ENCODE measurements at places on chromosomes 16 and 17. TPM values are rescaled to one million over a fixed set of nuclear protein-coding genes. Genes with fewer than 3 reads are reported as not detected.

GRCh38 chr16:27641260-27641659, 91.3 kb downstream of the KATNIP start:
- no peak for DNase-seq

GRCh38 chr16:67104061-67104460, 5.7 kb upstream of the PHAF1 start:
- no peak for DNase-seq

Gene TBC1D3C
- total RNA-seq: not detected

Gene ASGR1
- 1.9 TPM for total RNA-seq

- peak; percentile 76 for DNase-seq
These were observed 12.1 kb downstream of the CFDP1 start for GRCh38 chr16:75420987-75421819.

- no peak for DNase-seq
These were observed 289.0 kb upstream of the AXIN2 start for GRCh38 chr17:65850486-65850885.

DNA sequence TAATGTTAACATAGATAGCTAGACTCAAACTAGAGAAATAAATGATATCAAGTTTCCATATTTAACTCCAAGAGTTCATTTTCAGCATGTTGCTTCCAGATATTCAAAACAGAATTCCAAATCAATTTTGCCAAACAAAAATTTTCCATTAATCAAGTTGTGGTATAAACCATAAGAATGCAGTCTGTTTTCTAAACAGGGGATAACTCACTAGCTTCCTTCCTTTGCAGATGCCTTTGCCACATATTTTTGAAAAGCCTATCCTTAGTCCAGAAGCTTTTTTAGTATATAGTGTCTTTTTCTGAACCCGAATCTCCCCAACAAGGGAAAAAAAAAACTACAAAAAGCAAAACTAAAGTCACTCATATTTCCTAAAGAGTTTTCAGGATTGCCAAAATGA, 61.5 kb downstream of the HELZ start:
- no peak for DNase-seq

DNA sequence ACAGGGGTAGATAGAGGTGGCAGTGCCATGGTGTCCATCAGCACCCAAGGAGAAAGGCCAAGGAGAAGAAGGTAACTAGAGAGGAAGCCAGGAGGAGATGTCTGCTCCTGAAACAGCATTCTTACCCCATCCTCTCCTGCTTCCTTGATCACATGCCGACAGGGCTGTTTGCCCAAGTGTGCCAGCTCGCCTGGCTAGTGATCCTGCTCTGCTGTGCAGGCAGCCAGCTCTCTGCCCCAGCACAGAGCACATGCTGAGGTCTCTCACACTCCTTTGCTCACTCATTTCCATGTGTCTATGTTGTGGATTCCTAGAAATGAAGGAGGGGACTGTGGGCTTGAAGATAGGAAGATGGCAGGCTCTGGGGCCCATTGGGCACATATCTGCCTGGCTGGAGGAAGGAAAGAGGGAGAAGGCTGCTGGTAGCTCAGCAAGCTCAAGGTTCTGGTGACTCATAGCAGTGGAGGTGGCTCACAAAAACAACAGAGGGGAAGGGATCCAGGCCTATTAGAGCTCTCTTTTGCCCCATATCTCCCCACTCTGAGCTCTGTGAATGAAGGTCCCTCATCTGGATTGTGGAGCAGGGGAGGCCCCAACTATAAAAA, 54.3 kb downstream of the NEUROD2 start:
- DNase-seq: no peak

DNA sequence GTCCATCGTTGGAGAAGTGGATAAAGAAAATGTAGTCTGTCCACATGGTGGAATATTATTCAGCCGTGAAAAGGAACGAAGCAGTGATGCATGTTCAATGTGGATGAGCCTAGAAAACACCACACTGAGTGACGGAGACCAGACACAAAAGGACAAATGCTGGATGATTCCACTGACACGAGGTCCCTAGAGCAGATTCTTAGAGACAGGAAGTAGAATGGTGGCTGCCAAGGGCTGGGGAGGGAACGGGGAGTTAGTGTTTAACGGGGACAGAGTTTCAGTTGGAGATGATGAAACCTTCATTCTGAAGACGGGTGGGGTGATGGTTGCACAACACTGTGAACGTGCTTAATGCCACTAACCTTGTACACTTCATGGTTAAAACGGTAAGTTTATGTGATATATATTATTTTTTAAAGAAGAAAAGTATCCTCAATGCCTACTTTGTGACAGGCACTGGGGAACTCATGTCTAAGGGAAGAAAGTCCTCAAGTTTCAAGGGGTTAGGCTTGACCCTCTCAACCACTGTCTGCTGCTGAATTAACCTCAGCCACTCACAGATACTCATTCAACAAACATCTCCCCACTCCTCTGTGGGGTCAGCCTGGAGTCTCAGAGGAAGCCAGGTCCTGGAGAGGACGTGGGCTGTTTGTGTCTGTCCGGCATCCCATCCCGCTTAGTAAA, 17.6 kb downstream of the C16orf74 start:
- DNase-seq: no peak

Gene PLLP
- not detected for total RNA-seq

DNA sequence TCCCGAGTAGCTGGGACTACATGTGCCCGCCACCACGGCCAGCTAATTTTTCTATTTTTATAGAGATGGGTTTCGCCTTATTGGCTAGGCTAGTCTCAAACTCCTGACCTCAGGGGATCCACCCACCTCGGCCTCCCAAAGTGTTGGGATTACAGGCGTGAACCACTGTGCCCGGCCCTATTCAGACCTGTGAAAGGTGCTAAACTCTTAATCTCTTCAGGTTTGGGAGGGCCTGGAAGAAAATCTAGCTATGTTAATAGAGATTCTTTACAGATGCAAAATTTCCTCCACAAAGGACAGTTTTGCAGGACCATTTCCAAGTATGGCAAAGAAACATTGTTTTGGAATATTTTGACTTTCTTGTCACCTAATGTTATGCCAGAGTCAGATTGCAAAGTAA, 3.1 kb upstream of the PLA2G15 start:
- DNase-seq: no peak

GRCh38 chr16:69396187-69397061, 10.6 kb upstream of the TERF2 start:
- peak; percentile 92 for DNase-seq

DNA sequence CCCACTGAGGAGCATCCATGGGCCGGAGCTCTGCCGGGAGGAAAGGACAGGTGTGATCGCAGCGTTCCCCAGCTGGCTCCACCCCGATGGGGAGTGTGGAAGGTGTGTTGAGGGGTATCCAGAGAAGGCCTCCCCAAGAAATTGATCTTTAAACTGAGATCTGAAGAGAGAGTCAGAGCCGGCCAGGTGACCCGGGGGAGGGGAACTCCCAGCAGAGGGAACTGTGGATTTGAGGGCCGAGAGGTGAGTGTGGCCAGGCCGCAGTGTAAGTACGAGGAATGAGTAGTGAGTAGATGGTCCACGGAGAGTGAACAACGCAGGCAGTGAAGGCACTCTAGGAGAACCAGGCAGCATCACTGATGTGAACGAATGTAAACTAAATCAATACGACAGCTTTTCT, 80.2 kb downstream of the RPTOR start:
- no peak for DNase-seq

DNA sequence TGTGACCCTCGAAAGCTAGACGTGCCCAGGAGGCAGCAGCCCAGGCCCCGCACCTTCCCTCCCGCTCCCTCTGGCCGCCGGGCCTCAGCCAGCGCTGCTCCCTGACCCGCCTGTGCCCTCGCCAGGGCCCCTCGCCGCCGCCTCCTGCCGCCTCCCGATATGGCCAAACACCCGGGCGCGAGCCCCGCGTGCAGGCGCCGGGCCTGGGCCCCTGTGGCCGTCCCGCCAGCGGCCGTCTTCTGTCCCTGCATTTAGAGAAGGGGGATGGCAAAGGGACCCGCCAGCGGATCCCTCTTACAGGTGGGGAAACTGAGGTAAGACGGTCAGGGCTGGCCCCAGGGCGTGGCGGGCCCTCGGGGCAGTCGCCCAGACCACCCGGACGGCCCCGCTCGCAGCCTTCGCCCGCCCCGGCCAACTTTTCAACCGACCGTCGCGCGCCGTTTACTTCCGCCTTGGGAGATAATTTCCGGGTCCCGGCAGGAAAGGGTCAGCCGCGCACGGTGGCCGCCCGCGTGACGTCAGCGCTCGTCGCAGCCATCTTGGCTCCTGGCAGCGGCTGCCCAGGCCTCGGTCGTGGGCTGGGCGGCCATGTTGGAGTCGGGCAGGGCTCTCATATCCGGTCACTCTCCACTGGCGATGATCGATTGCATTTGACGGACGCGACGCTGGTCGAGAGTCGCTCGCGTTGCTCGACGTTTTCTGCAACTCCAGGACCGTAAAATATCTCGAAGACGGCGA, 7.0 kb upstream of the GNG13 start:
- peak; percentile 97 for DNase-seq

- DNase-seq: peak; percentile 84
These were observed 875 bp downstream of the PRKCB start for GRCh38 chr16:23836404-23837311.

Gene SMIM22
- total RNA-seq: not detected

DNA sequence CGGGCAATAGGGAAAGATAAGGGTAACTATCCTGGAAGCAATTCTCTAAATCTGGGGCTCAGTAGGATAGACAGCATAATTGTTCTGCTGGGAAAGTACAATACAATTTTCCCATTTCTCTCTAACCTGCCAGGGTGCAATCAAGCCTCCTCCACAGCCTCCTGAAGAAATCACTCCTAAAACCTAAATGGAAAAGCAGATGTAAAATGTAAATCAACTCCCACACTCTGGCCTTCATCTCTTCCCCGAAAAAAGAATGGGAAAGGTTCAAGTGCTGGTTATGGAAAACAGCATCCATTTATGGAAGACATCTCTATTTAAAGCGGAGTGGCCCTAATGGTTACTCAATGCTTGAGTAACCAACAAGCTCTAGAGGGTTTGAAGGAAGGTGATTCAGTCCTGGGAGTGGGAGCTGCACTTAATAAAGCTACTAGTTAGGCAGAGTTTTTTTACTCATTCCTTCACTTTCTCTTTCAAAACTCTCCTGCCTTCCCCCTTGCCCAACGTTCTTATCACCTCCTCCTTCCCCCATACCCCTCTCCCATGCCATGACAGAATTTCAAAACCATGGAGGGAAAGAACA, 5.1 kb downstream of the MMD start:
- no peak for DNase-seq

GRCh38 chr16:27462200-27462845, 60.3 kb downstream of the IL21R start:
- no peak for DNase-seq

DNA sequence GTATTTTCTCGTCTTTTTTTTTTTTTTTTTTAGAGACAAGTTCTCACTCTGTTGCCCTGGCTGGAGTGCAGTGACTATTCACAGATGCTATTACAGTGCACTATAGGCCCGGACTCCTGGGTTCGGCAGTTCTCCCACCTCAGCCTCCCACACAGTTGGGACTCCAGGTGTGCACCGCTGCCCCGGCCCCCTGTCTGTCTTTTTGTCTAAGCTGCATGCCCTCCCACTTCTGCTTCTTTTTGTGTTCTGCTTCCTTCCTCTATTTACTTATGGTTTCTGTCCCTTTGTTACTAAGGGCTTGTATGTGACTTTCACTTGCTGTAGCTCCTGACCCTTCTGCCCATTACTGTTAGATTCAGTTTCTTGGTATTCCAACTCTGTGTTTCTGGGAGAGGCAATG, 20.5 kb downstream of the SLC7A6 start:
- peak; percentile 78 for DNase-seq

Gene SCPEP1
- 7.2 TPM for total RNA-seq

Gene CLEC3A
- total RNA-seq: not detected

DNA sequence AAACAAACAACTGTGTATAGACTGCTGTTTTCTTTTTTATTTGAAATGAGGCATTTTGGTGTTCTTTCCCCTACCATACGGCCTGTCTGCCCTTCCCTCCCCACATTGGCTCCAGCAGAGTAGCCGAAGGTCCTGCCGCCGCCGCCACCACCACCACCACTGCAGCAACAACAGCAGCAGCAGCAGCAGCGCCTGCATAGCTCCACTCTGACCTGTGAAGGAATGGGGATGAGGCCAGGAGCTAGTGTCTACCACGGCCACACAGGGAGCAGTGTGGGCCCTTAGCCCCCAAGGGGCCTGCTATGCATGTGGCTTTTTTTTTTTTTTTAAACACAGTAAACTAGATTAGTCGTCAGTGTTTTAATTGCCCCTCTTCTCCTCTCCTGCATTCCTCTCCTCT, 5.6 kb upstream of the CDK5R1 start:
- no peak for DNase-seq

- no peak for DNase-seq
These were observed 219.0 kb downstream of the UTP18 start for GRCh38 chr17:51479303-51479702.

DNA sequence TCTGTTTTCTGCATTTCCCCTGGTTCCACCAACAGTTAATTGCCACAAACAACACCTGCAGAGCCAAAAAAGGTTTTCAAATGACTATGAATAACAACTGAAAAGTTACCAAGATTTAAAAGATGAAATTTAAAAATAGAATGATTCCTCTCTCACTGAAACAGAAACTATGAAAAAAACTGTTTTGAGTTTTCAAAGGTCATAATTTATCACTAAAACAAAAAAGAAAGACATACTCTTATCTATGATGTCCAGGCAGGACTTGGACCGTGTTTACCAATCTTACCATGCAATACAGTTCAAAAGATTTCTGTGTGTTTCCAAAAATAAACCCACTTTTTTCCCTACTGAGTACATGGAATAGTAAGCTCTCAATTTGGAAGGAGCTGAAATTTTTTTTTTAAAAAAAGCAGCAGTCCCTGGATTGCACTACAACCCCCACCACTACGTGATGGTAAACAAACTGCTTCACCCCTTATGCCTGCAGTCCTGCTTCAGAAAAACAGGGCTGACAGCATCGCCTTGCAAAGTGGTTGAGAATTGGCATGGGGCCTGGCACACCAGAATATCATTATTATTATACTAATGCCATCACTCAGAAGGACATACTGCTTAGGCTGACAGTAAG, 8.5 kb downstream of the TXNDC11 start:
- DNase-seq: no peak

- DNase-seq: no peak
These were observed 49.8 kb upstream of the ARHGAP44 start for GRCh38 chr17:12739500-12739899.

DNA sequence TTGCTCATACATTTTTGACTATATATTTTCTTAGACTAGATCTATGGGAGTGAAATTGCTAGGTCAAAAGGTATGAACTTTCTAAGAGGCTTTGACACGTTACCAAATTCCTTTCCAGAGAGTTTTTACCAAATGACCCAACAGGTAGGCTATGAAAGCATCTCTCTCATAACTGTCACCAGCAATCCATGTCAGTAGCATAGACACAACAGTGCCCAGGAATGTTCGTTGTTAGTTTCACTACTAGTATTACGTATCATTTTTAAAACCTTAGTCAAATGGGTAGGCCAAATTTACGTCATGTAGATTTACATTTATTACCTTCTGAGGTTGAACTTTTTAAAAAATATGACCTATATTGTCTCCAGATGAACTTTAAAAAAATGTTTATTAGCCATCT, 66.8 kb downstream of the MARCHF10 start:
- DNase-seq: no peak

Gene RNF222
- not detected for total RNA-seq

Gene MYOCD
- total RNA-seq: not detected

Gene TPPP3
- total RNA-seq: not detected
